ENCODE measurements at places on chromosomes 16 and 17.

DNA sequence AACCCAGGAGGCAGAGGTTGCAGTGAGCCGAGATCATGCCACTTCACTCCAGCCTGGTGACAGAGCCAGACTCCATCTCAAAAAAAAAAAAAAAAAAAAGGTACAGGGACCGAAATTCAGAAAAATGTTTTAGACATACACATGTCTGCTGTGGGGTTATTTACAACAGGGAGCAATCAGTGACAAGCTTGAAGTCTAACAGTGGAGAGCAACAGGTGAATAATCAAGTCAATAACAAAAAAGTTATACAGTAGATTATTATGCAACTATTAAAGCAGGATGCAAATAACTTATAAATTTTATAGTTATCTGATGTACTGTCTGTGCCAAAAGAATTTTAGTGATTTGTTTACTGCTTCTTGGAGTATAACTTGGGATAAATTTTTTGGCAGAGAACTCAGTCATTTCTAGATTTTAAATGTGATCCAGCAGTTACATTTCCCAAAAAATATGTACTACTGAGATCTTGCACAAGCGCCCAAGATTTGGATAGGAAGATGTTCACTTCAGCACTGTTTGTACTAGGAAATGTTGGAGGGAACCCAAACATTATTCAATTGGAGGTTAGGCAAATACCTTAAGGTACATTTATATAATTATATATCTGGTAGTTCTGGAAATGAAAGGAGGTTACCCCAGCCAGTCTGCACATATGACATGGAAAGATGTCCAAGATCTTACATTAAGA is 34.1 kb downstream of the EEF2K start:
- DNase-seq: no peak

GRCh38 chr17:78774453-78774852 is 7.6 kb downstream of the CYTH1 start:
- no peak for DNase-seq

DNA sequence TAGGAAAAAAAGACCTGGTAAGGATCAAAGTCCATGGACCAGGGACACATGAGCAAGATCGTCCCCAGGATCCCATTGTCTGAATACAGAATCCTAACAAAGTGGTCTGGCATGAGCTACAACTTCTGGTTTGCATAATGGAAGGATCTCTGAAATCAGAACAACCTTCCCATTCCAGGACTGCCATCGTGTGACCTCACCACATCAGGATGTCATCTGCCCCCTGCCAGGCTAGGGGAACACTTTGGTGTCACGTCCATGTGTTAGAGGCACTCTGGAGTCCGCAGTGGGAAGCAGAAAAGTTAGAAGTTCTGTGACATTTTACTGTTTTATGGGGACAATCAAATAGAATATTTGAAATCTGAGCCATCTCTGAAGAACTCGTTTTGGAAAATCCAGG is 160.7 kb downstream of the RGS9 start:
- no peak for DNase-seq

- no peak for DNase-seq
These were observed 43.1 kb upstream of the SEC14L1 start for GRCh38 chr17:77097631-77098180.

DNA sequence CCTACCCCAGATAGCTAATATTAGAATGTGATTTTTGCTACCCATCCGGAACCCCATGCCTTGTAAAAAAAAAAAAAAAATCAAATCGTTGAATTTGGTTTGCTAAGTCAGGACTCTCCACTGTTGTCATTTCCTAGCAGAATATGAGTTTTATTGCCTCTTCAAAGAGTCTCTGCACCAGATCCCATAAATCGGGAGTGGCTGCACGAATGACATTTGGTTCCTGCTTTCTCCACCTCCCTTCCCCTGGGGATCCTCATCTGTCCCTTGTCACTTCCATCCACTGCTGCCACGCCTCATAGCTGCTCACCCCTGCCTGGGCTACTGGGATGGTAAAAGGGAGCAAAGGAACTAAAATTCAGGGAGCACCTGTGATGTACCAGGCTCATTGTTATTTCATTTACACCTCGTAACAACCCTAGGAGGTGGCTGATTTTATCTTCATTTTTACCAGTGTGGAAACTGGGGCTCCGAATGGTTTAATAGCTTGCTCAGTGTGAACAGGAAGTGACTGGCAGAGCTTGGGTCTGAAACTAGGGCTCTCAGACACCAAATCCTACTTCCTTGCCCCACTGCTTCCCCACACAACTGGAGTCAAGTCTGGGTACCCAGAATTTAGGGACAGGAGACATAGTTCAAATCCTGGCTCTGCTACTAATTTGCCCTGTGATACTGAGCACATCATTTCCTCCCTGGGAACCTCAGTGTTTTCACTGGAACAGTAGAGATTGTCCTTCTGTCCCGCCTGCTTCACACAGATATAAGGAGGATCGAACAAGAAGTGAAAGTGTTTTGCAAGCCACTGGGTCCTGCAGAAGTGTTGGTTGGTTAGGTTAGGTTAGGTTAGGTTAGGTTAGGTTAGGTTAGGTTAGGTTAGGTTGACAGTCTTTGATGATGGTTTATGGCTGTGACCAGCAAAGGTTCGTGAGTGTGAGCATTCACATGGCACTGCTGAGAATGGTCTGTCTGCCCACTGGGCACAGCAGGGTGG is 585 bp upstream of the KRT36 start:
- no peak for DNase-seq

DNA sequence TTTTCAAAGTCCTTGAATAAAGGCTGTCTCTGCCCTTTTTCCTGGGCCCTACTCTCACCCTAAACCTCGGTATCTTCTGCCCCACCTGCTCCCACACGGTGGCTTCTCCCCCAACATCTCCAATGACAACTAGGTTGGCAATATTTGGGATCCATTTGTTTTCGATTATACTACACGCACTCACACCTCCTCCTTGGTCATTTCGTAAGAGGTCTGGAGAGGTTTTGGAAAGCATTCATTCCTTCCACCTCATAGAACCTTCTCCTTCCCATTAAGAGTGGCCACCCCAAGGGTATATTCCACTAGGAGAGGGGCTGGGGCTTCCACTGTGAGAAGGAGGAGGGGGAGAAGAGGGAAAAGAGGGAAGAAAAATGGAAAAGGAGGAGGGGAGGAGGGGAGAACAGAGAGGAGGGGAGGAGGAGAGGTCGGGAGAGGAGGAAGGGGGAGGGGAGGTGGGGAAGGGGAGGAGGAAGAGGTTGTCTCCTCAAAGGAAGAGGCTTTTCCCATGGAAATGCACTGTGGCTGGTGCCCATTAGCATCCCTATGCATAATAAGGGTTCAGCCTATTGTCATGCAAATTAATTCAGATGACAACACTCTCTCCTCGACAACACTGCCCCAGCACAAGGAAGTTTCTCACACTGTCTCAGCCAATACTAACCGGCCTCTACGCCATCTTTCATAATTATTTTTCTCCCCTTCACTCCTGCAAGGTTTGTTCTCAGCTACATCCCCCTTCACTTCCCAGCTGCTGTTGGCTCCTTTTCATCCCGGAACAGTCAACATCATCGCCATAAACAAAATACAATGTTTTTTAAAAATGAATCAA is 30.0 kb downstream of the SOX9 start:
- no peak for DNase-seq

GRCh38 chr16:50815382-50815781 is 73.5 kb downstream of the CYLD start:
- no peak for DNase-seq

All from NCI-H1105 (cell line).